Lower leg skin (tissue), 4 donors: ENCODE measurements at places on chromosomes 3 and 15.

DNA sequence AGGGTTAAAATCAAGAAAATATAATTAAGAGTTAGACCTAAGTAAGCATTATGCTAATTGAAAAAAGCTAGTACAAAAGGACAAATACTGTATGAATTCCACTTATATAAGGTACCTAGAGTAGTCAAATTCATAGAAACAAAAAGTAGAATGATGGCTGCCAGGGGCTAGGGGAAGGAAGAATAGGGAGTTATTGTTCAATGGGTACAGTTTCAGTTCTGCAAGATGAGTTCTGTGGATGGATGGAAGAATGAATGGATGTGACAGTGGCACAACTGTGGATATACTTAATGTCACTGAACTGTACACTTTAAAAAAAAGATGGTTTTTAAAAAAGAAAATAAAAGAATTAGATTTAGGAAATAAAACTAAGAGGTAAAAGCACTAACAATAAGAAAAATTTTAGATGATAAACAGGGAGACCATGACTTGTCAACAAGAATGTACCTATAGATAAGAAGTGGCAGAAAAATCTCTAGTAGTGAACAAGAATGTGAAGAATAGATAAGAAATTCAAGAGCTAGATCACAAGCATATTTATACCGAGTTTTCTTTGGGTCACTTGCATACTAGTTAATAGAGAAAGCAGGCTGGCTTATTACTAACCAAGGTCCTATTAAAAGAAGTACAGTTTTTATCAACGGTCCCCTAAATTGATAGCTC, 5.5 kb downstream of the IFT80 start:
- no peak for DNase-seq

DNA sequence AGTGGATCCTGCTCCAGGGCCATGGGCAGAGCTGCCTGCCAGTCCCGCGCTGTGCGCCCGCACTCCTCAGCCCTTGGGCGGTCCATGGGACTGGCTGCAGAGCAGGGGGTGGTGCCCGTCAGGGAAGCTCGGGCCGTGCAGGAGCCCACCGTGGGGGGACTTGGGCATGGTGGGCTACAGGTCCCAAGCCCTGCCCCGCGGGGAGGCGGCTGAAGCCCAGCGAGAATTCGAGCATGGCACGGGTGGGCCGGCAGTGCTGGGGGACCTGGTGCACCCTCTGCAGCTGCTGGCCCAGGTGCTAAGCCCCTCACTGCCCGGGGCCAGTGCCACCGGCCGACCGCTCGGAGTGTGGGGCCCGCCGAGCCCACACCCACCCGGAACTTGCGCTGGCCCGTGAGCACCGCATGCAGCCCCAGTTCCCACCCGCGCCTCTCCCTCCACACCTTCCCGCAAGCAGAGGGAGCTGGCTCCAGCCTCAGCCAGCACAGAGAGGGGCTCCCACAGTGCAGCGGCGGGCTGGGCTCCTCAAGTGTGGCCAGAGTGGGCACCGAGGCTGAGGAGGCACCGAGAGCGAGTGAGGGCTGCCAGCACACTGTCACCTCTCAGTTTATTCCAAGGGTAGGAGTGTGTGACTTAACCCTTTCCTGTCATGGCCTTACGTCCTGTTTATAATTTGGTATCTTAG, 129.3 kb downstream of the TMEM108 start:
- DNase-seq, result no peak

DNA sequence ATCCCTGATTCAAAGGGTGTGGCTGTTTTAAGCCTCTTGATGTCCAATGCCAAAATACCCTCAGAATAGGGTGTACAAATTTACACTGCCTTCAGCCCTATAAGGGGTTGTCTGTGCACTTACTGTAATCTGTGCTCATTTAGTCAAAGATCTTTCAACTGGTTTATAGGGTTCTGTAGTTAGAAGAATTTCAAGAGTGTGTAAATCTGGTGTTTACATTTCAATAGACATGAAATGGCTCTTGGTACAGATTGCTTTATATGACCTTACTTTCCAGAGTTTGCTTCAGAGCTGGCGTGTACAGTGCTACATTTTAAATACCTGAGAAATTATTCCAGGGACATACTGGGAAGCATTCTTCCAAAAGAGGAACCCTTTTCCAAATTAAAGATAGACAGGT, 399.3 kb downstream of the FOXP1 start:
- no peak for DNase-seq

DNA sequence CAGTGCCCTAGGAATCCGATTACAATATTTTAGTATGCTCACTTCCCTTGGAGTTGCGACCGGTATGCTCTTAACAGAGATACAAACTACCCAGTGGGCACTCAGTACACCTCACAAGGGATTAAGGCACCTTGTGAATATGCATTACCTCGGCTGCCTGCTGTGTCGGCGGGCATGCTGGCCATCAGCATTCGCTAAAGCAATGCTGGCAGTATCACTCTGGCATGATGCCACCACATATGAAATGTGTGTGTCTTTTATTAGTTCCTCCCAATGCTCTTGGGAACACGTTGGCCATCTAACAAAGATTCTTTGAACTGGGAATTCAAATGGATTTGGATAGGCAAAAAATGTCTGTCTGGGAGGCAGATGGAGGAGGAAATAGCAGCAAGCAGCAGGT, 67.4 kb upstream of the FOXB1 start:
- no peak for DNase-seq

DNA sequence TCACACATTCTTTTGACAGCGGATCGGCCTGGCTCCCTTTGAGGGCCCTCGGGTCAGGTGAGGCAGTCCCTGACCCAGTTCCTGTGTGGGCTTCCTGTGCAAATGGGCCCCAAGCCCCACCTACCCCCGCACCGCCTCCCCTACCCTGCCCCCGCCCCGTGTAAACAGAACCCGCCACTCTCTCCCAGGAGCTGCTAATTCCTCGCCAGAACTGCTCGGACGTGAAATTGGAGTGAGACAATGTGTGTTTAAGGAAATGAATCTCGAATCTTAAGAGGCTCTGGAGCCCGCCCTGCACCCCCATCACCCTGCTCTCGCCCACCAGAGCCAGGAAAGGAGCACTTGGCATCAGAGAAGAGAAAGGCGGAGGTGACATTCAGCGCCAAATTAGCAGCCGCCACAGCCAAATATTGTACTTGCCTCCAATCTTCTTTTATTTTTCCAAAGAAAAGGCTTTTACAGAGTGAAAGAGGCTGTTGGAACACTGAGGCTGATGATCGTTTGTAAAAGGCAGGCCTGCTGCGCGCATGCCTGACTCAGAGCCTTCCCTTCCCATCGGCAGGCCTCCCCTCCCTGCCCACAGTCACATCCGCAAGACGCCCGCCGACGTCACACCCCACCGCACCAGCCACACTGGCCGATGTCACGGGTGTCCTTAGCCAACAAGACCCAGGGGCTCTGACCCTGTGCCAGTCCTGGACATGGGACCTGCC, 53.1 kb downstream of the CACNA2D2 start:
- peak; percentile 90 for DNase-seq

DNA sequence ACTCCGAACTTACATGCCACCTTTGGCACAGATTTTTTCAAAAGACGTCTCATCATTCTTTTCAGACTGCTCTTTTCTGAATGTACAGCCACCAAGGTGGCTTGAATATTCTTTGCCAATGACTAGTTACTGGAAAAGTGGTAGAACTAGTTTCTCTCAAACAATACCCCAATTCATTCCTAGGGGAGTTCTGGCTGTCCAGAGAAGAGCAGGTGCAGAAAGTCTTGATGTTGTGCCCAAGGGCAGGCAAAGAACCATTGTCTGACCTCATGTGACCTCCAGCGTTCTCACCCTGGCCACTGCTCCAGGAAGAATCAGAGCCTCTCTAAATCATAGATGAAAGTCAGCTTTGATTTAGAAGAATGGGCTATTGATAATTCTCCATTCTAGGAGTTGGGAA, 5.5 kb downstream of the LMOD3 start:
- no peak for DNase-seq

- DNase-seq, result no peak
Observed at GRCh38 chr3:39907981-39908380, 98.6 kb downstream of the MYRIP start.

- DNase-seq, result no peak
Observed at GRCh38 chr15:62649793-62650420, 392.6 kb upstream of the TPM1 start.

GRCh38 chr15:48645558-48646330, at the start of gene FBN1:
TSS of gene FBN1 (minus strand) at chr15:48645709. CDS start at chr15:48644769, 940 bp downstream.
- peak; percentile 61 for DNase-seq

GRCh38 chr3:2771741-2772140, 338.4 kb downstream of the IL5RA start:
- DNase-seq, result no peak

DNA sequence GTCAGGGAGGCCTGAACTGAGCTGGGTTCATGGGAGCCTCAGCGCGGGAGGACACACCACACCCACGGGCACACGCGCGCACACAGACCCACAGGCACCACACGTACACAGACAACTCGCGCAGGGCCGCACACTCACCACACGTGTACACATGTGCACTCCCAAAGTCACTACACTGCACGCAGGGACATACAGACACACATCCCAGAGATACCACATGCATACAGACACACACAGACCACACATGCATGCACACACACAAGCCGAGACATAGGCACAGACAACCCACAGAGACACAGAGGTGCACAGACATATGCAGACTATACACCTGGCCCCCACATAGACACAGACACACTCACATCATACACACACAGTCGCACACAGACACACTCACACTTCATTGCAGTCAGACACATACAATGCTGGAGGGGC, 1.1 kb upstream of the MGLL start:
- no peak for DNase-seq

DNA sequence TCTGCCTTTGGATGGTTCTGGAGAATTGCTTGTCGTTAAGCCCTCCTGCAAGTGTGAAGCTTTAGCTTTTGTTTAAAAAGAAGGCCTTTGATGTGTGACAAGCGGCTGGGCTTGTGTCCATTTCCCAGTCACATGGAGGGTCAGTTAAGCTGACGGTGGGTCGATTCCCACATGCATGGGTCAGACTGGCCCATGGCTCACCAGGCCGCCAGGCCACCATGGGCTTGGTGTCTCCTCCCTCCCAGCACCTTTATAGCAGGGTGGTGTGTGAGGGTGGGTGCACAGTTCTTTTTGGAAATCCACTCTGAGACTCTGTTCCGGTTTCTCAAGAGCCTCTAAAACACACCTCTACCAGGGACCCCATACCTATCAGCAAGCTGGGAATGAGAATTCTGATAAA, 67.2 kb downstream of the SCN5A start:
- no peak for DNase-seq

DNA sequence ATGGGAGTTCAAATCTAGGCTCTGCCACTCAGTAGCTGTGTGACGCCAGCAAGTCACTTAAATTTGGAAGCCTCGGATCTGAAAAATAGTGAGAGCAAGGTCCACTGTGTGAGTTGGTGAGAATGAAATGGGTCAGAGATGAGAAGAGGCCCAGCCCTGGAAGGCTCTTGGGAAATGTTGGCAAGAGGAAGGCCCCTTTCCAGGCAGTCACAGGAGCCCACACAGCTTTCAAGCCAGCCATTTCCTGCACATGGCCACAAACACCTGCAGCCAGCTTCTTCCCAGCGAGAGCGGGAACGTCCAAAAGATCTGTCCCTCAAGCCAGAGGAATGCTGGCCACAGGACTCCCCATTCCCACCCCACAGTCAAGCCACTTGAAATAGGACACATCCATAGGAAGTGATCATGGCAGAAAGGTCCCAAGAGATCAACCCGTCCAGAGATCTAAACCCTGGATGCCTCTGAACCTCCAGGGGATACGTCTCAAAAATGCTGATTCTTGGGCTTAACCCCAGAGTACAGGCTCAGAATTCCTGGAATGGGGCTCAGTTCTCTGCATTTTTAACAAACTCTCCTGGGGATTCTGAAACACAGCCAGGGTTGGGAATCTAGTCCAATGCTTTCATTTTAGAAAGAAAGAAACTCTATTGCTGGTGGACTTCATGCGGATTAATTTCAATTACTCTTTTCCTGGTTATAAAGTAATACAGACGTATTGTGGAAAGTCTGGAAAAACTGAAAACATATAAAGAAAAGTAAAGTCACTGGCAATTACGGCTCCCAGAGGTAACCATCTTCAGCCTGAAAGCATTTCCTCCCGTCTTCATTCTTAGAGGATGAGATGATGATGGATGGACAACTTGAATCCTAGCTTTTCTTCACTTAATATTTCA, 35.9 kb downstream of the NTRK3 start:
- DNase-seq, result no peak

- no peak for DNase-seq
Observed at GRCh38 chr15:91065505-91065904, 34.6 kb upstream of the SV2B start.

DNA sequence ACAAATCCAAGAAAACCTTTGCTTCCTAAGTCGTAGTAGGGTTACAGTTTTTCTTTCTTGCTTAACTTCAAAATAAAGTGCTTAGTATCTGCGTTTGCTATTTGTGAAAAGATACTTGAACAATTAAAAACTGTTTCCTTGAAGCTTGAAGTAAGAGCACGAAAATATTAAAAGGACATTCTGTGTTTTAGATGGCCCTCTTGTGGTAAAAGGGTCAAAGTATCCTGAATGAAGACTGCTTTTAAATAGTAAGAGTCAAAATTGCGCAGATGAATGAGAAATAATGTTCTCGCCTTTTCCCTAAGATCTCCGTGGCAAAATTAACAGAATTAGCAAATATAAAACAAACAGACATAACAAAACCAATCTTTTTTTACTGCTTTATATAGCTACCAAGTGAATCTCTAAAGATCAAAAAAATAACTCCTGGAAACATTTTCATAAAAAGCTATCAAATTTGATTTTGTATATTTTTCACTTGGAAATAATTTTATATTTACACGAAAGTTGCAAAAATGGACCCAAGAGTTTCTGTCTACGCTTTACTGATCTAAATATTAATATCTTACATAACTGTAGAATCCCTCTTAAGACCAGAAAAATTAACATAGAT, 175.4 kb downstream of the MBNL1 start:
- no peak for DNase-seq

DNA sequence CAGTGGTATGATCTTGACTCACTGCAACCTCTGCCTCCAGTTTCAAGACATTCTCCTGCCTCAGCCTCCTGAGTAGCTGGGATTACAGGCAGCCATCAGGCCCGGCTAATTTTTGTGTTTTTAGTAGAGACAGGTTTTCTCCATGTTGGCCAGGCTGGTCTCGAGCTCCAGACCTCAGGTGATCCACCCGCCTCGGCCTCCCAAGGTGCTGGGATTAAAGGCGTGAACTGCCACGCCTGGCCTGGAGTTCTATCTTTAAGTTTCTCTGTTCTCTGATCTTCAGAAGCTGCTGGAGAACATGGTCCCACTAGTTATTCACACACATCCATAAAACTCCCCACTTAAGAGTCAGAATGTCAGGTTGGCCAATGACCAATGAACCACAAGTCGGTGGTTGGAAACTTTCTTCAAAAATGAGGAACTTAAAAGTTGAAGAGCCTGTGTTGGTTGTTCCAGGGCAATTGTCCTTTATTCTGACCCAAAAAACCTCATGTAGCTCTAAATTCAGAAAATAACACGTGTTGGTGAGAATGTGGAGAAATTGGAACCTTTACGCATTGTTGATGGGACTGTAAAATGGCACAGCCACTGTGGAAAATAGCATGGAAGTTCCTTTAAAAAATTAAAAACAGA, 55.9 kb upstream of the PIK3CB start:
- DNase-seq, result peak; percentile 20

- no peak for DNase-seq
Observed at GRCh38 chr3:171454041-171454440, 6.2 kb downstream of the TNIK start.

GRCh38 chr15:81314378-81314777, 9.6 kb downstream of the STARD5 start:
- DNase-seq, result no peak
